ENCODE measurements at places on chromosomes 16 and 17.

DNA sequence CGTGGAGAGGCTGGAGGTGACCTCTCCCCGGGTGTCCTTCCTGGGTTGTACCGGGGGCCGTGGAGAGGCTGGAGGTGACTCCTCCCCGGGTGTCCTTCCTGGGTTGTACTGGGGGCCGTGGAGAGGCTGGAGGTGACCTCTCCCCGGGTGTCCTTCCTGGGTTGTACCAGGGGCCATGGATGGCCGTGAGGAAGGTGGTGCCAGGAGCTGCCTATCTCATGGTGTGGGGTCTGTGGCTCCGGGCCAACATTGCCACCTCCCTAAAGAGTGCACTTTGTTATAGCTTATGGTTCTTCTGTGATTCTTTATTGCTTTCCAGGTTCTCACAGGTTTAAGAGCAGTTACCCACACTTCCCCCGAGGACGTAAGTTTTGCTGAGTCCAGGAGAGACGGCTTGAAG lies 86.3 kb upstream of the ZNF750 start:
- DNase-seq = no peak

DNA sequence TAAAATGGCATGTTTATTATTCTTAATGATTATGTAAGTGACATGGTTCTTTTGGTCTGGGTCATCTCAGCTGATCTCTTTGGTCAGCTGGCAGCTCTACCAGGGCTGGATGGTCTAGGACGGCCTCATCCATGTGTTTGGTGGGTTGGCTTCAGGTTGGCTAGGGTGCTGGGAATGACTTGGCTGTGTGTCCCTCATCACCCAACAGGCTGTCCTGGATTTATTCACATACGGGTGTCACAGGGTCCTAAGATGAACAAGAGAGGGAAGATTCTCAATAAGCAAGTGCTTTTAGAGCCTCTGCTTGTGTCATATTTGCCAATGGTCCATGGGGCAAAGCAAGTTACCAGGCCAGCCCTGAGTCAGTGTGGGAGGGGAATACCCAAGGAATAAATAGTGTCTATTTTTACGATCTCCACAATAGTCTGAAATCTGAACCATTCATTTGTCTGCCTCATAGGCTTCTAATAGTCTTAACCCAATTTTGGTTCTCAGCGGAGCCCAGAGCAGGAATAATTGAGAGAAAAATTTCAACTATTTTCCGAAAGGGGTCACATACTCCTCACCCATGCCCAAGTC lies 157.5 kb downstream of the HS3ST2 start:
- no peak for DNase-seq

GRCh38 chr16:74583926-74584666 lies 22.8 kb downstream of the GLG1 start:
- DNase-seq = no peak

- no peak for DNase-seq
Observed at GRCh38 chr16:3283543-3284447, 504 bp downstream of the ZNF263 start.

- no peak for DNase-seq
Observed at GRCh38 chr17:2689411-2690164, 22.0 kb downstream of the CLUH start.

GRCh38 chr17:55693254-55694216 lies 29.1 kb downstream of the TMEM100 start:
- no peak for DNase-seq

DNA sequence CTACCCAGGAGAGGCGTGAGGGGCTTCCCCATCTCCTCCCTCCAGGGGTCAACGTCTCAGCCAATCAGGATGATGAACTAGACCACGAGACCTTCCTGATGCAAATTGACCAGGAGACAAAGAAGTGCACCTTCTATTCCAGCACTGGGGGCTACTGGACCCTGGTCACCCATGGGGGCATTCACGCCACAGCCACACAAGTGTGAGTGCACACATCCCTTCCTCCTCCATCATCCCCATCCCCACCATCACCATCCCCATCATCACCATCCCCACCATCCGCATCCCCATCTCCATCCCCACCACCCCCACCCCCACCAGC lies 6.8 kb downstream of the FSCN2 start:
- DNase-seq = no peak

- no peak for DNase-seq
Observed at GRCh38 chr17:41549596-41550039, 21.5 kb upstream of the KRT19 start.

- DNase-seq = no peak
Observed at GRCh38 chr17:81693509-81694210, 9.5 kb upstream of the MRPL12 start.

GRCh38 chr16:66590322-66590721 lies 11.1 kb downstream of the CMTM2 start:
- no peak for DNase-seq

DNA sequence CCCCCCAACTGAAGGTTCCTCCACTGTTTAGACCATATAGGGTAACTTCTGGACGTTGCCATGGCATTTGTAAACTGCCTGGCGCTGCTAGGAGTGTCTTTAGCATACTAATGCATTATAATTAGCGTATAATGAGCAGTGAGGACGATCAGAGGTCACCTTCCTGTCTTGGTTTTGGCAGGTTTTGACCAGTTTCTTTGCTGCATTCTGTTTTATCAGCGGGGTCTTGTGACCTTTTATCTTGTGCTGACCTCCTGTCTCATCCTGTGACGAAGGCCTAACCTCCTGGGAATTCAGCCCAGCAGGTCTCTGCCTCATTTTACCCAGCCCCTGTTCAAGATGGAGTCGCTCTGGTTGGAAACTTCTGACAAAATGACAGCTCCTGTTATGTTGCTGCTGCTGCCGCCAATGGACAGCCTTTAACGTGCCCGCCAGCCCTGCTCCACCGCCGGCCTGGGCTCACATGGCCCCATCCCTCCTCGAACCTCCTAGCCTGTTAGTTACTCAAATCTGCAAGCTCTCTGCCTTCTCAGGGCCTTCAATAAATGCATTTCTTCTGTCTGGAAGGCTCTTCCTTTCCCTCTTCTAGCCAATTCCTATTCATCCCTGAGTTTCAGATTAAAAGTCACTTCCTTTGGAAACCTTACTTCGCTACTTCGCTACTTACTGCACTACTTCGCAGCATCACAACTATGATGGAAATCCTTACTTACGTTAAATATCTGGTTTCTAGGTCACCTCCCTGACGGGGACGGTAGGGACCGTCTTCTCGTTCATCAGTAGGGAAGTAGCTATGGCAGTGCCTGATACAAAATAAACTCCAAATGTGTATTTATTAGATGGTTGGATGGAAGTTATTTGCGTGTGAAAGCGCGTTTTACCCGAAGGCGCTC lies 640 bp upstream of the NAGLU start:
- no peak for DNase-seq

- DNase-seq = no peak
Observed at GRCh38 chr16:66416136-66416535, 11.0 kb upstream of the BEAN1 start.

DNA sequence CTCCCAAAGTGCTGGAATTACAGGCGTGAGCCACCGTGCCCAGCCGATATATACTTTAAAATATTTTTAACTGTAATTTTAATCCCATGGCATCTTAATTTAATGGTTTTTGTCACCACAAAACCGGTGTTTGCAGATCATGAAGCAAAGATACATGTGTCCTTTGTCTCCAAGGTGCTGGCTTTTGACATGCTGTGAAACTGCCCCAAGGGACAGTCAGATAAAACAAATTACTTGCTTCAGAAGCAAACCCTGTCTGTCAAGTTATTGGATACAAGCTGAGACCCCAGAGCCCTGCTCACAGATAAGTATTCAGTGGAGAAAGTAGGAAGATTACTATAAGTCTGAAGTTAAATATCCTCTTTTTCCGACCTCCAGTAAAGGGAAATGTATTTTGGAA lies 39.8 kb downstream of the ARL4D start:
- no peak for DNase-seq

- DNase-seq = peak; percentile 46
Observed at GRCh38 chr17:82892899-82893565, 53.2 kb upstream of the ZNF750 start.

GRCh38 chr17:7674934-7675333 lies 12.4 kb downstream of the TP53 start:
- no peak for DNase-seq

- DNase-seq = no peak
Observed at GRCh38 chr17:80214012-80214877, 5.9 kb downstream of the SGSH start.

DNA sequence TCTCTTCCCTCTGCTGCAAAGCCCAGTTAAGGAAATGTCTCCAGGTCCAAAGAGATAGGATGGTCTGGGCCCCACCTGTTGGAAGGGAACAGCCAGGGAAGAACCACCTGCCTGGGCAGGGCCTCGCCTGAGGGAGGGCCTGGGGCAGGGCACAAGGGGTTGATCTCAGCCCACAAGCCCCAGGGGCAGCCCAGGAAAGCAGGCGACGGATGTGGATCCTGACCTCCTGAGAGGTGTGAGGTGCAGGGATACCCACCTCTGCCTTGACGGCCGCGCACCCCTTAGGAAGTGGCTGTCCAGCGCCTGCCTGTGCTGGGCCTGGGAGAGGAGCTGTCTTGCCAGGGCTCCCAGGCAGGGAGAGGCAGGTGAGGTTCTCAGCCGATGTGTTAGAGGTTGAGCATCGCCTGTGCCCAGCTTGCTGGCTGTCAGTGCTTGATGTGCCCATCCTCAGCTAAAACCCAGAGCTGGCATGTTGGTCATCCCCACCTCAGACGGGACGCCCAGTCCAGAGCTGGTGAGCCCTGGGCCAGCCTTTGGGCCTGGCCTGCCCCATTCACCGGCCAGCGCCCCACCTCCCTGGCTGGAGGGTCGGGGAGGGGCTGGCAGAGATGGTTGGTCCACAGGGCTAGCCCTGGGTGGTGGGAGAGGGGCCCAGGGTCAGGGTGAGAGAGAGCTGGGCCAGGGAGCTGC lies 434 bp downstream of the CEMP1 start:
- DNase-seq = no peak

DNA sequence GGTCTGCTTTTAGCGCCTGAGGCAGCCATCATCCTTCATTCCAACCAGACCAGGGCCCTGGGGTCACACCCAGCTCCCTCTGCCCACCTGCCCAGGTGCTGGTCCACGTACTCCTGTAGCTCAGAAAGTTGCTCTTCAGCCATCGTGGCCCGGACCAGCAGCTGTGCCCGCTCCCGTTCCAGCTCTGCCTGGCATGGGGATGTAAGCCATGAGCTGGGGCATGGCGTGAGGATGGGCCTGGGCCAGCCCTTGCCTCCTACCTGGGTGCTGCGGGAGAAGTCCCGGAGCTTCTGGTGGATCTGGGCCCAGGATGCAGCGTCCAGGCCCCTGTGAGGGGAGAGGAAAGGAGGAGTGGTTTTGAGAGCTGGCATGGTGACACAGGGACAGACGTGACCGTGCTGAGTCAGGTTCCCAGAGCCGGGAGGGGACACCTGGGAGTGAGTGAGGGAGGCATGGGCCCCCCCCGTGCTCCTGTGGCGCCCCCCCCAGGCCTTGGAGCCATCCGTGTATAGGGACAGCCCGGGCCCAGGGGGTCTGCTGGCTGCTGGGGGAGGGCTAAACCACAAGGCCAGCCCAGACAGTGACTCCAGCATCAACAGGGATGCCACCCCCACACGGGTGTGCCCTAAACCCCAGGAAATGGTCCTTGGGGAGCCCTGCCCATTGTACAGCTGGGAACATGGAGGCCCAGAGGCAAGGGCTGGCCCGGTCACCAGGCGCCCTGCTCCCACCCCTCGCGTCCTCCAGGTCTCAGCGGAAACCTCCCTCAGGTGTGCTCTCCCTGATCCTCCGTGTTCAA lies 2.1 kb downstream of the ANTKMT start:
- no peak for DNase-seq

DNA sequence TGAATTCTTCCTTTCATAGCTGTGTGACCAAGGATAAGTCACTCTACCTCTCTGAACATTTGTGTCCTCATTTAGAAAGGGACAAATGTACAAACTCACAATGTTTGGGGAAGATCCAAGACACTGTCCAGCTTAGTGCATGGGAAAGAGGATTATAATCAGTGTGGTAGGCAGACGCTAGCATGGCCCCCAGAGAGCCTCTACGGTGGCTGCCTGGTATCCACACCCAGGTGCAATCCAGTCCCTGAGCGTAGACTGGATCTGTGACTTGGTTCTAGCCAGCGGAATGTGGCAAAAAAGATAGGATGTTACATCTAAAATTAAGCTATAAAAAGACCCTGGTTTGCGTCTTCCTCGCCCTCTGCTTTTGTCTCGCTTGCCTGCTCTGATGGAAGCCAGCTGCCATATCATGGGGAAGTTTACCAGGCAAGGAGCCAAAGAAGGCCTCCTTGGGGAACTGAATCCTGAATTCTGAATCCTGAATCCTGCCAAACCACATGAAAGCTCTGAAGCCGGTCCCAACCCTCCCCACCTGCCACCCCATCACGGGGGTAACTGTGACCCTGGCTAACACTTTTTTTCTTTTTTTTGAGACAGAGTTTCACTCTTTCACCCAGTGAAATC lies 51.7 kb downstream of the PLXDC1 start:
- DNase-seq = no peak

DNA sequence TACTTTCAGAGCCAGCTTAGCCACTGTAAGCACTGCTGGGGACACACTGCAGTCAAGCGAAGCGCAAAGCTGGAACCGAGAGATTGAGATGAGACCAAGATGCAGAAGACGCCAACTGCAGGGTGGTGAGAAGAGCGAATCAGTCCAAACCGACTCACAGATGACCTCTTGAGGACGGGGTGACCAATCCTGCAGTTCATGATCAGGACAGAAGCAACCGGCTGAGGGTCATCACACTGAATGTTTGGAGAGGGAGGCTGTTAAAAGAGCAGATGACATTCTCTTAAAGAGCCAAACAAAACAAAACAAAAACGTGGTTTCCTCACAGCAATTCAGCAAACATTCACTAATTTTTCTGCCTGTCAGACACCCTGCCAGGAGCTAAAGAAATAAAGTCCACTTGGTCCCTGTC lies 8.5 kb downstream of the HASPIN start:
- no peak for DNase-seq

DNA sequence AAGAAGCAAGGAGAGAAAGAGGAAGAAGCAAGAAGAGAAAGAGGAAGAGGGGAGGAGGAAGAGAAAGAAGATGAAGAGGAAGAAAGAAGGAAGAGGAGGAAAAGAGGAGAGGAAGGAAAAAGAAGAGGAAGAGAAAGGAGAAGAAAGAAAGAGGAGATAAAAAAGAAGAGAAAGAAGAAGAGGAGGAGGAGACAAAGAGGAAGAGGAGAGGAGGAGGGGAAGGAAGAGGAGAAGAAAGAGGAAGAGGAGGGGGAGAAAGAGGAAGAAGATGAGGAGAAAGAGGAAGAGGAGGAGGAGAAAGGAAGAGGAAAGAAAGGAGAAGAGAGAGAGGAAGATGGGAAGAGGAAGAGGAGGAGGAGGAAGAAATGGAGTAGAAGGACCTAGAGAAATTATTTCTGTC lies 80.4 kb downstream of the CDYL2 start:
- DNase-seq = no peak

GRCh38 chr16:49362230-49362629 lies 11.4 kb upstream of the C16orf78 start:
- DNase-seq = no peak

- no peak for DNase-seq
Observed at GRCh38 chr17:78953356-78954350, 26.1 kb downstream of the LGALS3BP start.

DNA sequence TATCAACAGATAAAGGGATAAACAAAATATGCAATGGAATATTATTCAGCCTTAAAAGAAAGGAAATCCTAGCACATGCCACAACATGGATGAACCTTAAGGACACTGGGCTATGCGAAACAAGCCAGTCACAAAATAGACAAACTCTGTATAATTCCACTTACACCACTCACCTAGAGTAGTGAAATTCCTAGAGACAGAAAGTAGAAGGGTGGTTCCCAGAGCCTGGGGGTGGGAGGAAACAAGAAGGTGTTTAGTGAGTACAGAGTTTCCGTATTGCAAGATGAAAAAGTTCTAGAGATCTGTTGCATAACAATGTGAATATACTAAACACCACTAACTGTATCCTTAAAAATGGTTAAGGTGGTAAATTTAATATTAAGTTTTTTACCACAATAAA lies 10.0 kb downstream of the SPOP start:
- no peak for DNase-seq
